ENCODE measurements at places on chromosomes 6 and 20. TPM values are rescaled to one million over a fixed set of nuclear protein-coding genes. Genes with fewer than 3 reads are reported as not detected.

TEAD3 gene
- total RNA-seq = 3.8 TPM

RCAN2 gene
- 0.09 TPM for total RNA-seq

MTFR2 gene
- 0.16 TPM for total RNA-seq

SCP2D1 gene
- total RNA-seq = not detected

TFAP2B gene
- not detected for total RNA-seq

SLC17A3 gene
- not detected for total RNA-seq

C6orf47 gene
- total RNA-seq = 19.9 TPM

FILIP1 gene
- total RNA-seq = 0.52 TPM

KATNA1 gene
- 41.8 TPM for total RNA-seq
